ENCODE measurements at places on chromosomes 3 and 15. TPM values are rescaled to one million over a fixed set of nuclear protein-coding genes. Genes with fewer than 3 reads are reported as not detected.

Gene SLC51A
- 2.6 TPM for total RNA-seq

Gene TIGIT
- total RNA-seq: not detected

Gene STRA6
- total RNA-seq: 2.4 TPM

Gene MLF1
- 16.0 TPM for total RNA-seq
